ENCODE measurements at places on chromosomes 3 and 15. TPM values are rescaled to one million over a fixed set of nuclear protein-coding genes. Genes with fewer than 3 reads are reported as not detected.

Gene OXTR
- polyA plus RNA-seq = 8.8 TPM

Gene FMN1
- polyA plus RNA-seq = 1.6 TPM

- DNase-seq = no peak
Measured at GRCh38 chr3:186705882-186706780, 11.0 kb upstream of the KNG1 start.

DNA sequence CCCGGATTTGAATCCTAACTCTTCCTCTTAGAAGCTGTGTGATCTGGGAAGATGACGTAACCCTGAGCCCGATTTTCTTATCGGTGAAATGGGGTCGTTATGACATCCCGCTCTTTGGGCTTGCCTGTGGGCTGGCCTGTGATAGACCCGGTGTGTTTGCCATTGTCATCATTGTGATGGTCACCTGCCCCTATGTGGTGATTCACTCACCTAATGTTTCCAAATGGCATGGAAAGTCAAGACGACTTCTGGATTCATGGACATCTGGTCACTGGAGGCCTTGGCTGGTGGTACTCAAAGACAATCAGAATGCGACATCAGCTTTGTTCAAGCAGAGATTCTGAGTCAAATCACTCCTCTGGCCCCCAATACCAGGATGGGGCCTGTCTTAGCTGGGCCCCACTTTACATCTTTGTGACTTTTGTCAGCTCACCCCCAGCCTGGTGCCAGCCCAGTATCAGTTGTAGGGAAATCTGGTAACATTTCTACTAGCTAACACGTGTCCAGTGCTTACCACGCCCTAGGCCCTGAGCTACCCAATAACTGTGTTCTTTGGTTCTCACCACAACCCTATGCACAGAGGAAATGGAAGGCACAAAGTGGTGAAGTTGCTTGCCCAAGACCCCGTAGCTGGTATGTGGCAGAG is 2.8 kb downstream of the TMEM43 start:
- no peak for DNase-seq

DNA sequence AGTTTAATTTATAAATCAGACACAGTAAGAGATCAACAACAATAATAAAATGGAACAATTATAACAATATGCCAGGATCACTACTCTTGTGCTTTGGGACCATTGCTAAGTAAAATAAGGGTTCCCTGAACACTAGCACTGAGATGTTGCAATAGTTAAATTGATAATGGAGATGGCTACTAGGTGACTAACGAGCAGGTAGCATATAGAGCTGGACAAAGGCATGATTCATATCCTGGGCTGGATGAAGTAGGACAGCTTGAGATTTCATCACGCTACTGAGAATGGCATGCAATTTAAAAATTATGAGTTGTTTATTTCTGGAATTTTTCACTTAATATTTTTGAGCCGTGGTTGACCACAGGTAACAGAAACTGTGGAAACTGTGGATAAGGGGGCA is 20.7 kb upstream of the MYZAP start:
- DNase-seq = no peak

DNA sequence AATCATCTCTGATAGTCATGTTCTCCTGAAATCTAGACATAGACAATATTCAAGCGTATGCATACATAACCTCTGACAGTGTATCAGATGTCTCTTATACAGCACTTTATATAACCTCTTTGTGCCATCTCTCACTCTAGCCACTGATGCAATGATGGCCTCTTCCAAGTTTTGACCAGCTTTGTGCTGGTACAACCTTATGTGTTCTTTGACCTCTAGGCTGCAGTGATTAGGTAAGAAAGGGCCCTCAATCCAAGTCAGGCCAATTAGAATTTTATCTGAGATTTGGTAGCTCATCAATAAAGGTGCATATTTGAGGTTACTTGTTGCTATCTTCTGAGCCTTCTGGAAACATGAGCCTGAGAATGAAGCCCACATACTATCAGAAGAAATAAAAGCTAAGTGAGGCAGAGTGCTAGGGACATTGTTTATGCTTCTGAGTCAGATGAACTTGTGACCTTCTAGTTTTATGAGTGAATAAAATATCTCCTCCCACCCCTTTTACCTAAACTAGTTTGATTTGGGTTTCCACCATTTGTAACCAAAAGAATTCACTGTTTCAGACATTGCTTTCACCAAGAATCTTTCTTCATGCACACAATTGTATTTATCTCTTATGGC is 283.2 kb upstream of the SUCLG2 start:
- DNase-seq = no peak

DNA sequence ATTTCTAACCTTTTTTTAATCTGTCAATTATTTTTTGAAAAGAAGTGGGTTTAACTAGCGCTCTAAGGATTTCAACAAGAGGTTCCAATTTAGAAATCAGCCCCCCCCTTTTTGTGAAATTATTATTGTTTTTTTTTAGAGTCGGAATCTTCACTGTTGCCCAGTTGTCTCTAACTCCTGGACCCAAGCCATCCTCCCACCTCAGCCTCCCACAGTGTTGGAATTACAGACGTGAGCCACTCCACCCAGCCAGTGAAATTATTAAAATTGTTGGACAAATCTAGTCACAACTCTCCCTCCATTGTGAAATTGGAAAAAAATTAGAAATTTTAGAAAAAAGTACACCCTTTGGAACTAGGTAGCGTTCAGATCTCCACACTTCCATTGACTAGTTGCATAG is 2.5 kb downstream of the AKAP13 start:
- no peak for DNase-seq

DNA sequence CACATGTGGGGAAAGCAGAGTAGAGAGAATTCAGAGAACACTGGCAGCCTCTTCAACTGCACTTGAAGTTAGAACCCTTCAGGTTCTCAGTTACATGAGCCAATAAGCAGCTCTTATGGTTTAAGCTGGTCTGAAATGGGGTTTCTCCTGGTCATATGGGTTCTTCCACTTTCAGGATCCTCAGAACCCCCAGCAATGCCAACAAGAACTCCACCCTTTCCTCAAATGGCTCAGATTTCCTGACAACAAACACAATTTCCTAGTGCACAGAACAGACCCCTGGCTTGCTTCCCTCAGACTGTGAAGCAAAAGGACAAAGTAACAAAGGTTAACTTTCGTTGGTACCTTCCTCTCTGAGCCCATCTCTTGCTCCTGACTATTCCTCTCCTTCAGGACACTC is 23.9 kb upstream of the FRMD4B start:
- no peak for DNase-seq

DNA sequence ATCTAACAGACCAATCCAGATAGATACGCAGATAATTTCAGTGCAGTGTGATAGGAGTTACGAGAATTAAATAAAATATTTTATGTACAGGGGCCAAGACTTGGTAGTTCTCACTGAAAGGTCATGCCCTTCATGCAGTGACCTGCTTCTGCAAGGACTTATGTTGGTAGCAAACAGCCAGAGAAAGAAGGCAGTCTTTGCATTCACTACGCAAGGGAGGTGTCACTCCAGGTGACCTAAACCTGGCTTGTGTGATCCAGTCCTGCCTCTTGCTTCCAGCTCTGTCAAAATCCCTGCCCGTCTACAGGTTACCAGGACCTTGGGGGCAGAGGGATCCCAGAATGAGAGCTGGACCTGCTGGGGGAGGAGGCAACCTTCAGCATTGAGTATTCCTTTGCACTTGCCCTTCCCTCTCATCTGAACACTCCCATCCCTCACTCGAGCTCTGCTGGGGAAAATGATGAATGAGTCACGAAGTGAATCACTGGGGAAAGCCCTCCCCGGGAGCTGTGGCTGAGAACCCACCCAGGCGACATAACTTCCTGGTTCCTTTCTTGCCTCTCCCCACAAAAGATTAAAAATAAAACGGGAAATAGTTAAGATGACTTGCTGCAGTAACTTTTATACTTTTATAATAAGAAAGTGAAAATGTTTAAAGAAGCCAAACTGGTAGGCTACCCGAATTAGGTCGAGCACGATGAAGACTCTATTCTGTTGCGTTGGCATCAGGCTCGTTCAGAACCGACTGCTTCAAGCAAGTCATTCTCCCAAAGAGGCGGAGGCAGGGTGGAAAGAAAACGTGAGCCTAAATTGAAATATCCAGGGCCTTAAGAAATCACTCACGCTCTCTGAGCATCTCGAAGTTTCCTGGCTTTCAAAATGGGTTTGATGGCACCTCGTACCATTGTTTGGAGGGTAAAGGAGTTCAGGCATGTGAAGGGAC is 216.1 kb downstream of the SLCO3A1 start:
- DNase-seq = no peak

- no peak for DNase-seq
Measured at GRCh38 chr3:32315441-32315840, 76.2 kb upstream of the CMTM7 start.
